ENCODE measurements at places on chromosomes 2 and 18.
A peak's percentile ranks its signal among the peaks of the same experiment; 100 is the strongest.

DNA sequence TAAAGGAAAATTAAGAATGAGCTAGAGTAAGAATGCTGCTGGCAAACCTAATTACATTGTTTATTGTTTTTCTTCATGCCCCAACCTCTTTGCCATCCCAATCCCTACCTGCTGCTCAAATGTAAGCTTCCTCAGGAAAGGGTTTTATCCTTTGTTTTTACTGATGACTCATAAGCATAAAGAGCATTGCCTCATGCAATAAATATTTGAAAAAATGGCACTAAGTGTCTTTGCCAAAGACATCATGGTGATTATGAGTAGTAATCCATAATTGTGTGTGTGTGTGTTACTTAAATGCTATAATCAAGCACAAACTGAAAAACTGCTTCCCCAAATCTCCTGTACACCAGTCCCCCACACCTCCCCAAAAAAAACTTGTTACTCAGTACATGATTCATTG lies 53.4 kb downstream of the DNER start:
- peak; percentile 40 for DNase-seq

- DNase-seq = no peak
These were observed 162.7 kb downstream of the KLHL29 start for GRCh38 chr2:23547725-23548124.

- no peak for DNase-seq
These were observed 1.5 kb upstream of the CERKL start for GRCh38 chr2:181658444-181658843.

- DNase-seq = peak; percentile 31
These were observed 142.2 kb downstream of the SATB2 start for GRCh38 chr2:199315299-199316179.

DNA sequence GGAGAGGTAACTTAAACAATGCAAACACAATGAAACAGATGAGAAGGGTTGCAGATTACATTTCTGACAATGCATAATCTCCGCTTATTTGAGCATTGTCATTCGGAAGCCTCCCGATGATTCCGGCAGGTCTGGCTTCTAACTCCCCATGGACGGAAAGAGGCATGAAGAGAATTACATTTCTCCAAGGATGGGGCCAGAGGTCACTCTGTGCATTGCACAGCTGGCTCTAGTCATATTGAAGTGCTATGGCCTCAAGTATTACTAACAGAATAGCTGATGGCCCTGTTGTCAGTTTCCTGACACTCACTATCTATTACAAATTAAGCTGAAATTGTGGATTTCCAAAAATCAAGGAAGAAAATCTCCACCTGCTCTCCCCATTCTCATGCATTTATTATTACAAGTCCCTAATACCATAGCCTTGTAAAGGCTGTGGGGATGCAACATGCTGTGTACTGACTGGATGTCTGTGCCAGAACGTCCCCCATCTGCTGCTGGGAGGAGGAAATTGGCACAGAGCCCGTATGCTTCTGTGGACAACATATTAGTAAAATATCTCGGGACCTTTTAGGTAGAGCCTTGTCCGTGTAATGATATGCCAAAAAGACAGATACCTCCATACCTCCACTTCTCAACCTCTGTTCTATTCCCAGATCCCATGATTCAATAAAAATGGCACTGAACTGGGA lies 168.1 kb downstream of the SETBP1 start:
- DNase-seq = no peak

- no peak for DNase-seq
These were observed 14.9 kb upstream of the ZDBF2 start for GRCh38 chr2:206259376-206260187.

DNA sequence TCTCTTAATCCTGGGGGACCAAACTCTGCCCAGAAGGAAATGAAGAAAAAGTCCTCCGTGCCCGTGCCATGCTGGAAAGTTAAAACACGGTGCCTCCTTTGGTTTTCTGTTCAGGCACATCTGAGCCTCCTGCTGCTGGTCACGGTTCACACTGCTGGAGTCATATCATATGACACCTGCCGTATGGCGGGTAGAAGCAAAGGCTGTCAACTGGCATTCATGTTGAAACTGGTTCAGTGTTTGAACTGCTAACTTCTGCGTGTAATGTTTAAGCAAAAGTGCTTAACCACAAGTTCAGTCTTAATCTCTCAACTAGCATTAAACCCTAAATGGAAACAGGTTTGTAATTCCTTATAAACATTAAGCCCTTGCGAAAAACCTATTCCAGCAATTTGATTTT lies 3.1 kb downstream of the STK39 start:
- no peak for DNase-seq

- DNase-seq = no peak
These were observed 240.9 kb downstream of the PRKCE start for GRCh38 chr2:45892425-45892745.

GRCh38 chr2:226652369-226652768 lies 147.3 kb downstream of the IRS1 start:
- DNase-seq = peak; percentile 96

DNA sequence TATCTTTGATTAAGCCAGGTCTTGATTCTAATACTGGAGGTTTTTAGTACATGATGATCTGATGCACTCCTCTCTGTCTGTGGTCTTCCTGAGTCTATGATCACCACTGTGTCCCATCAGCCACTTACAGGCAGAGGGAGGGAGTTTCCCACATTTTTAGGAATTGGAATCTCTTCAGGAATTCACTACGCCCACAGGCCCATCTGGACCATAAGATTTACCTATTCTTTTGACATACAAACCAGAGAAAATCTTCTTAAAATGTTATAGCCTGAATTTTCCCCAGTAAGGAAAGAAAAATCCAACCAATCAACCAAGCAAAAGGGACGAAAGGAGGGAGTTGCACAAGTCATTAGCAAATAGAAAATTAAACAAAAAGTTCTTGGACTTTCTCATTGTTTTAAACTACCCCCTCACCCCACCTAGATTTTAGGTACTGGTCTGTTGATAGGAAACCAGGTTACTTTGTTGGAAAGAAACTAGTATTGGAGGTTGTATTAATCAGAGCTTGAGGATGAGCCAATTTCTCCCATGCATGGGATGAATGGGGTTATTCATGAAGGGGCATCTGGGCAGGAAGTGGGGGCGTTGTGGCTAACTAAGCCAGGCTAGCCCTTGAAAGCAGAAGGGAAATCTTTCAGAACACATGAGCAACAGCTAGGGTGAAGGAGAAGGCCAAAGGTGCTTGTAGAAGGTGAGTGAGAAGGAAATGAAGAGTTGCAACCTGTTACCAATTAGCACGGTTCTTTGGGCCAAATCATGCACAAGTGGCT lies 328.2 kb upstream of the MEX3C start:
- DNase-seq = no peak

DNA sequence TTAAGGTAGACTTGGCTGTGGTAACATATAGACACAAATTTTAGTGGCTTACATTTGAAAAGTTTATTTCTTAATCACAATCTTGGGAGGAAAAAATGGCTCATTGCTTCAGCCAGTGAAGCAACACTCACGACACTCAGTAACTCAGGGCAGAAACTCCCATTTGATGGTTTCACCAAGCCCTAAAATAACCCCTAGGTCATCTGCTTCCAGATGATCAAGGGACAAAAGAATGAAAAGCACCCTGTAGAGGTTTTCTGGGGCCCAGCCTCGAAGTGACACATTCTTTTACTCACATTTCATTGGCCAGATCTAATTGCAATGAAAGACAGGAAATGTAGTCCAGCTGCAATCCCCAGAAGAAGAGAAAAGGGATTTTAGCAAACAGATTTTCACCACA lies 275.9 kb downstream of the TMX3 start:
- peak; percentile 92 for DNase-seq

DNA sequence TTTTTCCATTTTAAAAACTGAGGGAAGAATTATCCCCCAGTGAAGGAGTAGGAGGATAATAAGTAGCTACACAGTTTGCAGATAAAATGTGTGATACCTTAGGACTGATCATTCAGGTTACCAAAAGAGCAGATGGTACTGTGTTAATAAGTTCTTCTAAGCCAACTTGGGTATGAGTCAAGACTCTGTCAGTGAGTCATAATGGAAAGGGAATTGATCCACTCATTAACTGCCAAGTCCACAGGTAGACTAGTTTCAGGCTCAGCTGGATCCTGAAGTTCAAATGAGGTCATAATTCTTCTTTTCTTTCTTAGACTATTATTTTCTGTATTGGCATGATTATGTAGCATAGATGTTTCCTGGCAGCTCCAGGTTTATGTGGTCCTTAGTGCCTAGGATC lies 142.4 kb upstream of the ALPP start:
- no peak for DNase-seq

DNA sequence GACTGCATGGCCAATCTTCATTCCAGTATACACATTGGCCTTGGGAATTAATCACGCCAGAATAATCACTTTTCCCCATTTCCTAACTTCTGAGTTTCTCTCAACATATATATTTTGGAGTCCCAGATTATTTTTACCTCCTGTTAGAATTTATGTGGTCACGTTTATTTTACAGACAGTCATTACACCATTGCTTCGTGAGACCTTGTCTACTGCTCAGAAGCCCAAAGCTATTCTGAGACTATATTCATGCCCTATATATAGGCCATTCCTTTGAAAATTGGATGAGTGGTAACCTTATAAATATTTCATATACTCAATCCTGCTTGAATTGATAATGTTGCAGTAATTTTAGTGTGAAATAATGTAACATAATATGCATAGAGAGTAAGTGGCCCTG lies 610.0 kb upstream of the CDH2 start:
- no peak for DNase-seq

- peak; percentile 19 for DNase-seq
These were observed 109.2 kb upstream of the CHRNA1 start for GRCh38 chr2:174873471-174873870.

DNA sequence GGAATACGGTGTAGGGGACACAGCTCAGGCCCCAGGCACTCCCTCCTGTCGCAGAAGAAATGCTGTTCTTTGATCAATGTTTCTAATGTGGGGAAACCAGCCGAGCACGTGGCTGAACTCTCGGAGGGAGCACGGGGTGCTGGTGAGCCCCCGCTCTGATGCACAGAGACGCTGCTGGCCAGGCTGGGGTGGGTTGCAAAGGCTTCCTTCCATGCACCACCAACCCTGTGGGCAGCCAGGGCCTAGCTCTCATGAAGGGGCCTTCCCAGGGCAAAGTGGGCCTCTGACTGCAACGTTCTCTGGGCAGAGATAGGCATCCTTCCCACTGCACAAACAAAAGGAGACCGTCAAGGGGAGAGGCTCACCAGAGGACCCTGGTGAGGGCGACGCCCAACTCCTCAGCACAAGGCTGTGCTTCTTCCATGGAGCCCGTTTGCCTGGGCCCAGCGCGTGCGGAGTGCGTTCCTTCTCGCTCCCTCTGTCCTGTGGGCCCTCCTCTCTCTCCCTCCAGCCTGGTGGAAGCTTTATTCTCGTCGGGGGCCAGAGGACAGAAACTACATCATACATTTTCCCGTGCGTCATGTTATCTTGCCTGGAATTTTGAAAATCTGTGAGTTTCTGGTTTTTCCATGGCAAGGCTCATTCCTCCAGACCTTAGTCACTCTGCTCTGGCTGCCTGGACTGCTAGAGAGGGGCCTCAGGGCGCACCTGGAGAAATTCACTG lies 61.1 kb upstream of the SP3 start:
- peak; percentile 73 for DNase-seq

DNA sequence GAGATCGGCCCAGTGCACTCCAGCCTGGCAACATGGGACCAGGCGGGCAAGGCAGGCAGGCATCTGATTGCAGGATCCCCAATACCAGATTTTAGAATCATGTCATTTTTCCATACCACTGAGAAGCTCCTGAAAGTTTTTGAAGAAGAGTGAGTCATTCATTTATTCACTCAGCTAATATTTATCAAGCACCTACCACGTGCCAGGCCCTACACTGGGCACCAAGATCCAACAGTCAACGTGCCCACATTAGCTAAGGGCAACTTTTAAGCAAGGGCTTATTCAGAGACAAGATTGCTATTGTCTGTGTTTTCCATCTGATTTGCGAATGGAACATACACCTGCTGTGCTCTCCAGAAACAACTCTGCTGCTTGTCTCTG lies 126.8 kb upstream of the LGALSL start:
- DNase-seq = no peak

- peak; percentile 39 for DNase-seq
These were observed 1.3 kb upstream of the CYP26B1 start for GRCh38 chr2:72148837-72149555.

GRCh38 chr2:133607679-133608078 lies 39.4 kb upstream of the NCKAP5 start:
- peak; percentile 77 for DNase-seq
